Stimulated activated CD8-positive, alpha-beta memory T cell treated with anti-CD3 and anti-CD28 coated beads, Interleukin-7, amount 100 ng/mL, for 1 hour (primary cell): ENCODE measurements at places on chromosomes 1 and 21.

DNA sequence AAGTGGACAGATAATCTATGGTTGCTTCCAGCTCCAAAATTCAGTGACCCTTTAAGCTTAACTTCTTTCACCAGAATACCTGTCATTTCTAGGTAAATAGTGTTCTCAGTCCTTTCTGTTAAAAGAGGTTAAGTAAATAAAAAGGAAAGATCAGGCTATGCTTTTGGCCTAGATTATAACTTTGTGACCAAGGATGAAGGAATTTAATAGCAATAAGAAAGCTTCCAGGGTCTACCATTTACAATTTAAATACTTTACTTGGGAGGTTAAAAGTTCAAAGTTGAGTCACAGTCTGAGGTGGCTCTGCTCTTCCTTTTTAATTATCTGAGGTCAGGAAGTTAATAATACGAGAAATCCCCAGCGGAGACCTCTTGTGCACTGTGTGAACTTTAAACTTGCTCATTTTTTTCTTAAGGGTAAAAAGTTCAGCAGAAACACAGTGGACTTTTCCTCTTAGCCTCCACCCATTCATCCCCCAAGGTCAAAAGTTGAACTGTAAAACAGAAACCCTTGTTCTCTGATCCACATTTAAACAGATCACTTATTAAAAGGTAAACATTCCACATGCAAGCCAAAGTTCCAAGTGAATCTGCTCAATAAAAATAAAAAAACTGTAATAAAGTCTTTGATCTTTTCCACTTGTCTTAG, 187.1 kb downstream of the NRIP1 start:
- no peak for DNase-seq

DNA sequence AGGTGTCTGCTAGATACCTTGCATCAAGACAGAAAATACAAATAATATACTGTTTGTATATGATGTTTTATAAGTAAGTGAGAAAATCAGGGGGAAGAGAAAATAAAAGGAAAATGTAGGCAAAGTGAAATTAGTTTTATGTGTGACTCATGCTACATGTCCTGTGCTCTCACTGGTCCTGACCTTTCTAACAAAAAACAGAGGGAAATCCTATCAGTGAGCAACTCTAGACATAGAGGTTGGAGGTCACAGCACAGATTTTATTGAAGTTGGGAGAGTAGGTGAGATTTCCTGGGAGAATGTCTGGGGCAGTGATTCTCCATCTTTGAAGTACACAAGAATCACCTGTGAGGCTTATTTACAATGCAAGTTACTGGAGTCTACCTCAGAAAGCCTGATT, 9.5 kb downstream of the SCCPDH start:
- no peak for DNase-seq

DNA sequence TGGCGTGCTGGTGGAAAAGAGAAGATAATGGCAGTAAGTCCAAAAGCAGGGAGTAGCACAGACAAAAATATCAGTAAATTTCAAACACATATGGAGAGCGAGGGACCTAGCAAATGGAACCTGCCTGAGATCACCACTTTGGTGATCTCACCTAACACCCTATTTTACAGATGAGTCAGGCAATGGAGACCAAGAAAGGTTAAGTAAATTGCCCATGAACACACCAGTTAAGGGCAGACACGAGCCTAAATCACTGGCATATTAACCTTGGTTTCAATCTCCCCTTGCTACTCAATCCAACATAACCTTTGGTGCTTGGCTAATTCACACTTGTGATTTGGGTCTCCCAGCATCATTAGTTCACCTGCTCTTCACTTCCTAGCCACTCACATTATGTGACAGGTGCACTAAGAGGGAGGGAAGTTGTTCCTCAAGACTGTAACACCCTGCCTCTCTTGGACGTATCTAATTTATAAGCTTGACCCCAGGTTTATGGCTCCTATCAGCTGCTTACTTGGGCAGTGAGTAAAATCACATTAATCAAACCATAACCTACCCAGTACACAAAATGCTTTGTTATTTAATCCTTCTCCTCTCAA, 11.5 kb downstream of the ZNF697 start:
- DNase-seq: no peak

DNA sequence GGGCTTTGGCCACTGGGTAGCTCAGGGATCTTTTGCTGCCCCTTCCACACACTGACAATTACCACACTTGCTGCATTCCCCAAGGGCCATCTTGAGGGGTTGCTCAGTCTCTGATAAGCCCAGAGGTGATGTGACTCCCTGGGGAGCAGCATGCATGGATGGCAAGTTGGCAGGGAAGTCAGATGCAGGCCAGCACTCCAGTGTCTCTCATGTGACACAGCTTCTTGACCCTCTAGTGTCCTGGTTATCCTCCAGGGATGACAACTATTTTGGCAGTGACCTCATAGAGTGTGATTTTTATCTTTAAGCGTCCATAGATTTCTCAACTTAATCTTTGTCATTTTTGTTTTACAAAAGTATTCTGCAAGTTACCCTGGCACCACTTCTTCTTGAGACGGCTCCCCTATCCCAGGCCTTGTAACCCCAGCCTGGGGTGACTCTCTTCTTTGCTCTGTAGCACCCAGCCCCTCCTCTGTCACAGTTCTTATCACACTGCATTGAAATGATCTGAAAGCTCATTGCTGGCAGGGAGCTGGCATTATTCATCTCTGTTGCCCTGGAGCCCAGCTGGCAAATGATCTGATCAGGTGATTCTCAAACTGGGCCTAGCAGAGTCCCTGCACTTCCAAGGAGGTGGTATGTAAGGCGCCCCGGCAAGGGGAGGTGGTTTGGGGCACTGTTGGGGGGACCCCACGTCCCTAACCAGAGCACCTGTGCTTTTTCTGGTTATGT, 72.6 kb downstream of the TENT5C start:
- no peak for DNase-seq

DNA sequence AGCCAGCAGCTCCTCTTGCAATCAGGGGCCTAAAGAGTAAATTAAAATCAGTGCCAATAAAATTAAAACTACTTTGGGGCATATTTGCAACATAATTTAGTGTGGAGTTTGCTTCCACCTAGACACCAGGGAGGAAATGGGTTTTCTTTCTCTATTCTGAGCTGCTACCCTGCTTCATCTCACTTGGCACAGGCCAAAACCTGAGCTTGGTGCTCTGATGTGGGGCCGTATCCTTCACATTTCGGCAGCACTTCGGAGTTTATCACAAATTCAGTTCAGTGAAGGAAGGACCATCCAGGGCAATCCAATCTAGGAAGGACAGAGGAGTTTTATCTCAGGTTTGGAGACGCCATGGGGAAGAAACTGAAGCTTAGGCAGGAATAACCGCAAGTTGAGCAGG, 123.6 kb upstream of the SPATA6 start:
- no peak for DNase-seq

DNA sequence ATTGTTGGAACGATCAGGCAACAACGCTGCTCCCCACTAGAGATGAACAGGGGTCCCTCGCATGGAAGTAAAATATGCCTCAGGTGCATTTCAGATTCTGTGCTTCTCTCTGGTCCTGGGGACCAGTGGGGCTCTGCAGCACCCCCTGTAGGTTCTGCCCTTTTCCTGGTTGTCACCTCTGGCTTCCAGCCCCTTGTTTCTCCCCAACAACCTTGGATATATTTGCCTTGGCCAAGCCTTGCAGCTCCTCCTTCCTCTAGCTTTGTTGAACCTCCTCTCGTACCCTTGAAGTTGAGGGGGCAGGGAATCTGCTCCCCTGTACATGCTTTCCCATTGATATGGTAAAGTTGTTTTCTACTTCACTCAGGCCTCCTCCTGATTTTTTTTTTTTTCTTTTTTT, 5.4 kb upstream of the RGSL1 start:
- DNase-seq: no peak

DNA sequence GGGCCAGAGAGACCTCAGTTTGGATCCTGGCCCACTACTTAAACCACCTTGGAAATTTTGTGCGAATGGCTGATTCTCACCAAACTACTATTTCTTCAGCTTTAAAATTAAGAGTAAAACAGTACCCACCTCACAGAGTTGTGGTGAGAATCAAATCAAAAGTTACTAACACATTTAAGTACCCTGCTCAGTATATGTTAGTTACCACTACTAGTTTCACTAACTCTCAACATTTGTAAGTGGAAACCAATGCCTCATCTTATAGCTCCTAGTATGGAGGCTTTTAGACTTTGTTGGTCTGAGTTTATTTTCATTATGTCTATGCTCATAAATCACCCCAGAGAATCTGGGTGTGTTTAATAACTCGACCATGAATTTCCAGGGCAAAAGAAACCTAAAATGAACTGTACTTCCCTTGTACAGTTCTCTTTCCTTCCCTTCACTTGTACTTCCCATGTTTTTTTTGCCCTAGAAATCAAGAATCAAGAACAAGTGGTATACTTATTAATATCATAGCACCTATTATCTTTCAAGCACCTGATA, 11.6 kb upstream of the SERBP1 start:
- DNase-seq: no peak

DNA sequence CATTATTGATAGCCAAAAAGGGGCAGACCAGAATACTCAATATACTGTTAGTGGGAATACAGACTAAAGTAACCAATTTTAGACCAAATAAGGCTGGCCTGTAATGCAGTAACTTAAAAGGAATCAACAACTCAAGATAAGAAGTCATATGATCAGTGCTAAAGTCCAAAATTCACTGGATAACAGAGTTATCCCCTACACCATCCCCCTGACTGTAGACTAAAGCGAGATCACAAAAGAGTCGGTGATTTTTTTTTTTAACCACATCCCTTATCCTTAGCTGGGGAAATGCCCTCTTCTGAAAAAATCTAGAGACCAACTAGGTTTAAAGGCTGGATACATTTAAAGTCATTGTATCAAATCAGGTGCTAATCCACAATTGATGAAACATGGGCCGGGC, 7.7 kb downstream of the UBR4 start:
- DNase-seq: no peak

DNA sequence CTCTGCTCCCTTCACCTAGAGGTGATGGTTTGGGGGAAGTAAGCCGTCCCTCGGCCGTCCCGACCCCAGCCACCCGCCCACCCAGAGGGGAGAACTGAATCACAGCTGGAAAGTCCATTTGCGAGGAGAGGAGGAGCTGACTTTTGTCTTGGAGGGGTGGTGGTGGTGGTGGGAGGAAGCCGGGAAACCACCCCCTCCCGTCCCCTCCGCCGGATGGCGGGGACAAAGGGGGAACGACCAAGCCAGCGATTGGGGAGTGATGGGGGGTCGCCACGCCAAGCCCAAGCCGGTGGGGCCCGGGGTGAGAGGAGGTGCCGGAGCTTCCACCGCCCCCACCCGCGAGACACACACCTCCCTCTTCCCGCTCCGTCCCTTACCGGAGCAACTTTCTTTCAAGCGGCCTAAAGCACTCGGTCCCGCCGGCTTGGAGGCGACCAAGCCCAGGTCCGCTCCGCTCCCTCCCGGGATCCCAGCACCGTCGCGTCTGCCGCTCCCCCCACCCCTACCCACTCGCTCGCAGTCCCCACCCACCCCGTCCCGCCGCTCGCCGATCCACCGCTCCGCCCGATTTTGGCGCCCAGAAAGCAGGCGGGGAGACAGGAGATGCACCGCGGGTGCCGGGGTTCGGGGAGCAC, 540 bp downstream of the ARHGEF2 start:
- no peak for DNase-seq

- DNase-seq: no peak
Measured at GRCh38 chr1:53377438-53377841, 49.6 kb upstream of the LRP8 start.

GRCh38 chr1:85485516-85485915, 20.6 kb upstream of the DDAH1 start:
- DNase-seq: no peak

DNA sequence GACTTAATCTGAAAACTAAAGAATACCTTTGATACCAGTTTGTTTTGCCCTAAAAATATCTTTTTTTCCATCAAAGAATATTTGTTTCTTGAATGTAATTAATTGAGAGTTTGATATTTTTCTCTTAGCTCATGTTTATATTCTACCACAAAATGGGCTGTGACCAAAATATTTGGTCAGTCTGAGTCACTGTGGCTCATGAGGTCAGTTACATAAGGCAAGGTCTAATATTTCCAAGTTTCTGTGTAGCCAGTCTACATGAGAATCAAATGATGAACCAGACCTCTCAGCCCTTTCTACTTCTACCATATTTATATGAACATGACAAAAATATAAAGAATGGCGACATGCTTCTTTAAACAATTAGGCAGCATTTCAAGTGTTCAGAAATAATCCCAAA, 83.0 kb upstream of the IVNS1ABP start:
- DNase-seq: no peak

- DNase-seq: no peak
Measured at GRCh38 chr1:106233511-106233910, 823.0 kb upstream of the PRMT6 start.

- DNase-seq: no peak
Measured at GRCh38 chr1:40732756-40733301, 41.3 kb downstream of the NFYC start.

DNA sequence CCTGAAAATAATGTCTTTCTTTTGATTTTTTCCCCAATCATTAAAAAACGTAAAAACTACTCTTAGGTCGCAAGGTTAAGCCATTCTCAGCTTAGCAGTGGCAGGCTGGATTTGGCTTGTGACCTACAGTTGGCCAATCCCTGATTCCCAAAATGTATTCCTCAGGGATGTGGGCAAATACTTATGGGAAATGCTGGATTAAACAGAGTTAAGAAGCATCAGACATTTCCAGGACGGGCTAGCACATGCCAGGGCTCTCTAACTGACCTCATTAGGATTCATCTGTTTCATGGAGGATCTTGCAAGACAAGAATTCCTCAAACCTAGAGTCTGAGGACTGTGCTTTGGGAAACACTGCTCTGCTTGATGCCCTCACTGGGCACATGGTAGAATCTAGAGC, 982 bp upstream of the IL24 start:
- DNase-seq: no peak

- DNase-seq: no peak
Measured at GRCh38 chr1:5551274-5551975, 440.8 kb downstream of the NPHP4 start.

DNA sequence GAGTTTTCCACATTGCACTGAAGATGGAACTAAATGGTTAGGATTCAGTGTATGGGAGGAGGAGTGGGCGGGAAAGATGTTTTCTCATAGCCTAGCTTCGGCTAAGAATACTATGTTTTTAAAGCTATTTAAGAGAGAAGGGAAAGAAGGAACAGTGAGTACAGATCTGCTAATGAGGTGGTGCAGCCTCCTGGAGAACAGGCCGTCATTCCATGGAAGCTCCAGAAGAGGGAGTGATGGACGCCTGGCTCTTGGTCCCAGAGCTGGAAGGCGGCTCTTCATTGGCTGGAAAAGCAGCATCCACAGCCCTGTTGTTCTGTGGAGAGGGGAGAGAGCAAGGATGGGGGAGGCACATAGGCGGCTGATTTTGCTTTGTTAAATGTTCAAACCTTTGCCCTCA, 6.9 kb downstream of the CAMK1G start:
- DNase-seq: no peak
